ENCODE measurements at places on chromosomes 4 and X.

DNA sequence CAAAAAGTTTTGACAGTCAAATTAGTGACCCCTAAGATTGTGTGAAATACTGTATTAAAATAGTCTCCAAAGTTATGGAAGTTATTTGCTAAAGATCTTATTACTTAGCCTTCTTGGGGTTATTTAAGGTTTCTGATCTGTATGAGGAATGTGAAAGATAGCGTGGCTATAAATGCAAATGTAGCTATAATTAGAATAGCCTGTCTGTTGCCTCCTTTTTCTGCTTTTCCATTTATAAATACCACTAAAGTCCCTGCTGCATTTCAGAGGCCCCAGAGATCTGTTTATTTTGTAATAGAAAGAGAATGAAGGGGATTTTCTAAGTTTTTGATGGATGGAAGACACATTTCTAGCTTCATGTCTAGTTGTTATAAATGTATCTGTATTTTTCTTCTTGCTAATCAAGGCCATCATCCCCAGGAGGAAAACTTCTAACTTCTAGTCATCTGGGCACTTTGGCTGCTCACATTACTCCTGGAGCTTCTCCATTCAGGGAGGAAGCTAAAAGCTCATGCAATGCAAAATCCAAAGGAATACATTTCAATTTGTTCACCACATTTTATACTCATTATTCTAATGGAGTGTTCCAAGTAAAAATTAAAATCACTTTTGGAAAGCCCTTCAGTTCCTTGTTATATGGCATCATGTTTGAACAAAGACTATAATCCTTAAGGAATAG, 73.9 kb downstream of the INTS12 start:
- DNase-seq, result no peak

DNA sequence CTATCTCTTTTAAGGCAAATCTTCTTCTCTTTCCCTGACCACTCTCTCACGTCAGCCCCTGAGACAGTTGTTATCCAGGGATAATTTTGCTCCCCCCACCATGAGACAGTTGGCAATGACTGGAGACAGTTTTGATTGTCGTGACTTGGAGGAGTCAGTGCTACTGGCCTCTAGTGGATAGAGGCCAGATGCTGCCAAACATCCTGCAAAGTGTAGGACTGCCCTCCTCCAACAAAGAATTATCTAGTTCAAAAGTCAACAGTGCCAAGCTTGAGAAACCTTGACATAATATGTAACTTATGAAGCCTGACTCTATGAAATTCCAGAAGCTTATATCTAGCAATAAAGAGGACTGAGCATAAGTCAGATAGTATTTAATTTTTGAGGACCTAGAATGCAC, 502.1 kb upstream of the IGFBP7 start:
- no peak for DNase-seq

GRCh38 chrX:2934715-2935710, 5.9 kb upstream of the ARSD start:
- no peak for DNase-seq

- DNase-seq, result no peak
Measured at GRCh38 chr4:180828455-180829018, 1414.7 kb upstream of the TENM3 start.

GRCh38 chr4:42237451-42237850, 85.0 kb upstream of the BEND4 start:
- no peak for DNase-seq
